ENCODE measurements at places on chromosomes 3 and 15. TPM values are rescaled to one million over a fixed set of nuclear protein-coding genes. Genes with fewer than 3 reads are reported as not detected.

DNA sequence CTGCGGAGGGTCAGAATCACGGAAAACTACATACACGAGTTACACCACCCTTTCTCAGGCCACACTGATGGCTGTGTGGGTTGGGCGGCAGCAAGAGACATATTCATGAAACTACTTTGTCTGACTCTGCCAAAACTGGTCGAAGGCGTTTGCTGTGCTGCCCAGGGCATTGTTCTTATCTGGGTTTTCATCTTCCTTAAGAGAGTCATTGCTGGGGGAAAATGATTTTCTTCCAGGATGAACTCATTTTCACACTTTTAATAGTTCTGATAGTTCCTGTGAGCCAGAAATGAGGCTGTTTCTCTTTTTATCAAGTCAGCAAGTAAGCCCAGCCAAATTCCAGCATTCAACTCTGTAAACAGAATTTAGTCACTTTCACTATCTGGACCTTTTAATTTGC is 47.6 kb downstream of the TRIM71 start:
- no peaks in the 10 kb centered on the region for H3K27me3 ChIP-seq
- H3K27ac ChIP-seq: no peak overlapping the region
- no peaks in the 10 kb centered on the region for H3K4me1 ChIP-seq
- no peak overlapping the region for H3K4me3 ChIP-seq

- no peak for DNase-seq
- no peak overlapping the region for H3K4me3 ChIP-seq
- H3K4me1 ChIP-seq: no peaks in the 10 kb centered on the region
Measured at GRCh38 chr3:123314359-123315270, 112.9 kb downstream of the SEC22A start.

The RYK gene
- 13.5 TPM for total RNA-seq

DNA sequence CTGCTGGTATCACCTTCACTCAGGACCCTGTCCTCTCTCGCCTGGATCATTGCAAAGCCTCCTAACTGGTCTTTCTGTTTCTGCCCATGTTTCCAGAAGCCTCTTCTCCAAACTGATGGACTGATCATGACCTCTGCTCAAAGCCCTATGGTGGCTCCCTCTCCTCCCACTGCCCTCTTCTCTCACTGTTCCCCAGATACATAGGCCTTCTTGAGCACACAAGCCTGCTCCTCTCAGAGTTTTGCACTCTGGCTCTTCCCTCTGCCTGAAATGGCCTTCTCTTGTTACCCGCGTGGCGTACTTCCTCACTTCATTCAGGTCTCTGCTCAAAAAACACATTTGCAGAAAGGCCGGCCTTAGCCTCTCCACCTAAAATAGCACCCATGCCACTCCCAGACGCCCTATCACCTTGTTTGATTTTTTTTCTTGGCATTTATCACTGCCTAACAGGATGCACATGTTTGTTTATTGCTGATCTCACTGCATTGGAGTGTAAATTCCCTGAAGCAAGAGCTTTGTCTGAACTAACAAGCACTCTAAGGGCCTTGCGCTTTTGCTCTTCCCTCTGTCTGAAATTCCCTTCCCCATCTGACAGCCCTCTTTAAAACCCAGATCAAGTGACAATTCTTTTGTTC is 1.4 kb upstream of the ETFA start:
- DNase-seq: no peak
- no peak overlapping the region for H3K27ac ChIP-seq
- H3K4me1 ChIP-seq: peaks cover 8% of the 10 kb centered on the region

DNA sequence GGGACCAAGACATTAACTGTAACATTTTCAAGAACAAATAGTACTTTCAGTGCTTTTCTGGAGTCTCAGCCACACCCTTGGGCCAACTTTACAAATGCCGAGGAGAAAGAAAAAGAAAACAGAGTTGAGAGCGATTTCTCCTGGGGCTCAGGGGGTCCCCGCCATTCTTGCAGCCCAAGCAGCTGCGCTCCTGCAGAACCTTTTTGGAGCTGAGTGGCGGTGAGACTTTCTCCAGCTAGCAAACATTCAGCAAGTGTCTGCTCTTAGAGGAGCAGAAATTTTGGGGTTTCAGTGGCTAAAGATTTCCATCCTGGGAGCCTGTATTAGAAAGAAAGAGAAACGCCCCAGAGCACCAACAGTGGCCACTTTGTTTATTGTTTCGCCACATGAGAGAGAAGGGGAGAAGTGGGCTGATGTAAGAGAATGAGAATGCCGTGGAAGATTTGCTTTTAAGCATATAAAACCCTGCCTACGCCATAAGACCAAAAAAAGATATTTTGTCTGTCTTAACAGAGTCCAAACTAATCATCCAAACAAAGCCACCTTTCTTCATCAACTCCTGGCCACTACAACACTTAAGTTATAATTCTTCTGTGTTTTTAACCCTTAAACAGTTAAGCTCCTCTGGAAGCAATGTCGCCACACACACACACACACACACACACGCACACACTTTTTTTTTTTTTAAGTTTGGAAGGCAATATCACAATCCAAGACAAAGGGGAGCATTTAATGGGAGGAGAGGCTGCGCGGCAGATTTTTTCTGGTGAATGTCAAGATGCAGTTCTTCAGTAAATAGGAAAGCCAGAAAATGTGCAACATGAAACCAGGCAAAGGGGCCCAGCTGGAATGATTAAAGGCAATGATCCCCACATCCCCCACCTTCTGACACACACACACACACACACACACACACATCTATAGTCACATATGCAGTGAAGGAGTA is 19.2 kb downstream of the EID1 start:
- H3K4me3 ChIP-seq: peak overlapping the region; percentile 60
- no peak for DNase-seq
- H3K27me3 ChIP-seq: no peaks in the 10 kb centered on the region
- H3K27ac ChIP-seq: peak overlapping the region; percentile 63
- H3K4me1 ChIP-seq: peaks cover 9% of the 10 kb centered on the region

- H3K36me3 ChIP-seq: no peaks in the 10 kb centered on the region
- no peaks in the 10 kb centered on the region for H3K4me1 ChIP-seq
- no peak for DNase-seq
- H3K27ac ChIP-seq: no peak overlapping the region
Measured at GRCh38 chr15:33242165-33242564, 47.7 kb upstream of the FMN1 start.

The AP4E1 gene
- total RNA-seq: 5.2 TPM

GRCh38 chr3:188489639-188490405 is 335.9 kb downstream of the LPP start:
- no peaks in the 10 kb centered on the region for H3K27me3 ChIP-seq
- H3K4me1 ChIP-seq: no peaks in the 10 kb centered on the region
- H3K4me3 ChIP-seq: no peak overlapping the region

GRCh38 chr3:161737171-161737570 is 240.6 kb downstream of the OTOL1 start:
- DNase-seq: no peak
- no peak overlapping the region for H3K4me3 ChIP-seq
- H3K36me3 ChIP-seq: no peaks in the 10 kb centered on the region
- no peaks in the 10 kb centered on the region for H3K27me3 ChIP-seq

- no peaks in the 10 kb centered on the region for H3K27me3 ChIP-seq
- DNase-seq: no peak
- no peak overlapping the region for H3K4me3 ChIP-seq
- H3K36me3 ChIP-seq: no peaks in the 10 kb centered on the region
- H3K4me1 ChIP-seq: no peaks in the 10 kb centered on the region
- no peak overlapping the region for H3K27ac ChIP-seq
Measured at GRCh38 chr3:125220727-125221429, 8.3 kb upstream of the SLC12A8 start.

The GOLGA6L4 gene
- not detected for total RNA-seq

- no peak overlapping the region for H3K27ac ChIP-seq
- no peaks in the 10 kb centered on the region for H3K27me3 ChIP-seq
- no peak for DNase-seq
- no peak overlapping the region for H3K4me3 ChIP-seq
- no peaks in the 10 kb centered on the region for H3K4me1 ChIP-seq
- no peaks in the 10 kb centered on the region for H3K36me3 ChIP-seq
Measured at GRCh38 chr3:41710646-41711388, 251.1 kb downstream of the ULK4 start.

DNA sequence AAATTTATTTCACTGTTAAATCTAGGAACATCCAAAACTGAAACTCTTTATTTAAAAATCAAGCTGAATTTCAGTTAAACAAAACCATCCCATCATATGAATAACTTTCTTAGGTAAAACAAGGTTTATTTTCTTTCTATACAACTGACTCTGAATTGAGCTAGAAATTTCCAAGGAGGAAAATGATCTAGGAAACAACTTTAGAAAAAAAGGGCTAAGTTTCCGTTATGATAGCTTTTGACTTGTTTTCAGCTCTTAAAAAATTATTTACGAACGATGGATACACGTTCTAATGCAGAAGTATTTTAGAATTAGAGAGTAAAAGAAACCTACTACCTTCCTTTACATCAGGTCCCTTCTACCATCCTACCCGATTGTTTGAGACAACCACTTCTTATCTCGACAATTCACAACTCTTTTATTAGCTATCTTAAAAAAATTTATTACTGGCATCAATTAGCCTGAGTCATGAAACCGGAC is 1.8 kb upstream of the IGF1R start:
- no peaks in the 10 kb centered on the region for H3K27me3 ChIP-seq
- no peaks in the 10 kb centered on the region for H3K36me3 ChIP-seq
- peak overlapping the region; percentile 41 for H3K27ac ChIP-seq

GRCh38 chr15:79366691-79367090 is 55.8 kb downstream of the TMED3 start:
- DNase-seq: no peak
- no peaks in the 10 kb centered on the region for H3K27me3 ChIP-seq
- H3K4me1 ChIP-seq: no peaks in the 10 kb centered on the region
- no peak overlapping the region for H3K27ac ChIP-seq
- no peak overlapping the region for H3K4me3 ChIP-seq
- H3K36me3 ChIP-seq: no peaks in the 10 kb centered on the region

DNA sequence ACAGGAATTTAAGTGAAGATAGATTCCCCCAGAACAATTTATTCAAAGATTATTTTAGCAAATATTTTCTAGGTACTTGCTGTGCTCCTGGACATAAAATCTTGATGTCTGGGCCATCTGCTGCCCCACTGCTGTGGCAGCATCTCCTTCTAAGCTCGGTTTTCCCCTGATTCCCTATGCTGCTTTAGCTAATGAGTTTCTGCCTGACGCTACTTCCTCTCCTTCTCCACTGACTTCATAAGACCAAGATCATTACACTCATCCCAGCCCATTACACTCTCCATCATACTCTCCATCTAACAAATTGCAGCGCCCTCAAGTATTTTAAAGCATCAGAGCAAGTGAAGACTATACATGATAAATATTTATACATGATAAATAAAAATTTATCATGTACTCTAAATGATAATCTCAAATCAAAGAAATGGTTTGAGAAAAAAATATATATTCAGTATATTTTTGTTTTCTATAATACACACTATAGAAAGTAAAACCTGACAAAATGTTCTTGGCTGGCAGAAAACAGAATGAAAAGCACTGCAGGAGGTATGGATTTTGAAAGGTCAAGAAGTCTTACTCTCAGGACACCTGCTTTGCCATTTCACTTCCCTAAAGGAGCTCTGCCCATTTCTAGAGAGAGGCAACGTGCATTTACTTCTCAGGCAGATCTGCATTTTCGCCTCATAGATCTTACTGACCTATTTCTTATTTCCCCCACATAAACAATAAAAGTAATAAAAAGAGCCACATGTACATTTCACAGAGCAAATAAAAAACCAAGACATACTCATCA is 232.0 kb downstream of the KCNMB2 start:
- H3K36me3 ChIP-seq: no peaks in the 10 kb centered on the region
- no peaks in the 10 kb centered on the region for H3K4me1 ChIP-seq
- H3K27me3 ChIP-seq: no peaks in the 10 kb centered on the region
- no peak for DNase-seq
- no peak overlapping the region for H3K27ac ChIP-seq

GRCh38 chr15:87145696-87146095 is 1066.0 kb downstream of the AGBL1 start:
- H3K27me3 ChIP-seq: no peaks in the 10 kb centered on the region
- H3K4me3 ChIP-seq: no peak overlapping the region
- no peaks in the 10 kb centered on the region for H3K36me3 ChIP-seq
- H3K27ac ChIP-seq: no peak overlapping the region
- no peak for DNase-seq

GRCh38 chr3:4551794-4552442 is 58.8 kb downstream of the ITPR1 start:
- H3K36me3 ChIP-seq: no peaks in the 10 kb centered on the region
- no peaks in the 10 kb centered on the region for H3K27me3 ChIP-seq
- no peaks in the 10 kb centered on the region for H3K4me1 ChIP-seq
- H3K4me3 ChIP-seq: no peak overlapping the region
